ENCODE measurements at places on chromosomes 12 and 14.

DNA sequence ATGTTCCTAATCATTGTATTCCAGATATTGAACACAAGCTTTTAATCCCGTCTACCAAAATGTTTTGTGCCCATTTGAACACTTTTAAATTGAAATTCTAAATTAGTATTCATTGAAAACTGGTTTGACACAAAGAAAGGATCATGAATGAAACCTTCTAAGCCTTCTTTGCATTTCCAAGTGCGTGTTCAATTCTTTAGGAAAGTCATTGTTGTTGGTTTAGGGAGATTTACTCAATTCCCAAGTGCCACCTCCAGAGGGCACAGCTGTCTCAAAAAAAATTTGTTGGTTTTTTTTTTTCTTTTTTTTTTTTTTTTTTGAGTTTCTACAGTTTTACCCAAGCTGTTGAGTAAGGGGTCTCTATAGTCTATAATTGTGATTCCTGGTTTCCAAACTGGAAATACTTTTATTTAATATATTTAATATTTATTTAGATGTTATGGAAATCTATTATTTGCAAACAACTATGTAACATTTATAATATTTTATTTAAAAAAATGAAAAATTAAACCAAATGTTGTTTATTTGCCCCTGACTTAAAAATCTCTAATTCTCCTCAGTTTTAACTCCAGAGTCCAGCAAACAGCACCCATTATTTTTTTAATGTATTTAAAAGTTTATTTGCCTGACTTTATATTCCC lies 79.9 kb downstream of the NEDD1 start:
- peak; percentile 33 for DNase-seq

GRCh38 chr12:119544765-119545625 lies 48.6 kb upstream of the TMEM233 start:
- DNase-seq = peak; percentile 16

DNA sequence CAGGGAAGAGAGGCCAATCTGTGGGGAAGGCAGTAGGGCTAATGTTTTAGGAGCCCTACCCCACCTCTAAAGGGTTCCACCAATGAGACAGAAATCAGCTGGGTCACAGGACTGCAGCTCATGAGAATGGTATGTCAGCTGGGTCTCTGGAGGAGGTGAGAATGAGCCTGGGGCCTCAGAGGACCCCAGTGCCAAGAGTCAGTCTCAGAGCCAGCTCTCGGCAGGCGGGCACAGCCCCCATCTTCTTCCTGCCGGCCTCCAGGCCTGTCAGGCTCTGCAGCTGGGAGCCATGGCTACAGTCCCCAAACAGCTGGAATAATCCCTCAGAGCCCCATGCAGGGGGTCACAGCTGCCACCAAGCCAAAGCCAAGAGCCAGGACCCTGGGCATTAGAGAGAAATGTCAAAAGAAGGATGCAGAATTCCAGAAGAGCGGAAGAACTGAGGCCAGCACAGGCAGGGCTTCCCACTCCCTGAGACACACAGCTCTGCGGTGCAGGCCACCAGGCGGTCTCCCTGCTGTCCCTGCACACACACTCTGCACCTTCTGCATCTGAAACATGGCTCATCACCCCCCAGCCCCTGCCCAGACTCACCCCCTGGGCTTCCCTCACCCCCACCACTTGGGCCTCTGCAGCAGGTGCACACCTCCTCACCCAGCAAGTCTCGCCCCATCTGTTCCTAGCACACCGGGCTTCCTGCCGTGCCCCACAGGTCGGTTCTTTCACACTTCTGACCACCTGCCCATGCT lies 26.0 kb downstream of the ITPK1 start:
- no peak for DNase-seq

DNA sequence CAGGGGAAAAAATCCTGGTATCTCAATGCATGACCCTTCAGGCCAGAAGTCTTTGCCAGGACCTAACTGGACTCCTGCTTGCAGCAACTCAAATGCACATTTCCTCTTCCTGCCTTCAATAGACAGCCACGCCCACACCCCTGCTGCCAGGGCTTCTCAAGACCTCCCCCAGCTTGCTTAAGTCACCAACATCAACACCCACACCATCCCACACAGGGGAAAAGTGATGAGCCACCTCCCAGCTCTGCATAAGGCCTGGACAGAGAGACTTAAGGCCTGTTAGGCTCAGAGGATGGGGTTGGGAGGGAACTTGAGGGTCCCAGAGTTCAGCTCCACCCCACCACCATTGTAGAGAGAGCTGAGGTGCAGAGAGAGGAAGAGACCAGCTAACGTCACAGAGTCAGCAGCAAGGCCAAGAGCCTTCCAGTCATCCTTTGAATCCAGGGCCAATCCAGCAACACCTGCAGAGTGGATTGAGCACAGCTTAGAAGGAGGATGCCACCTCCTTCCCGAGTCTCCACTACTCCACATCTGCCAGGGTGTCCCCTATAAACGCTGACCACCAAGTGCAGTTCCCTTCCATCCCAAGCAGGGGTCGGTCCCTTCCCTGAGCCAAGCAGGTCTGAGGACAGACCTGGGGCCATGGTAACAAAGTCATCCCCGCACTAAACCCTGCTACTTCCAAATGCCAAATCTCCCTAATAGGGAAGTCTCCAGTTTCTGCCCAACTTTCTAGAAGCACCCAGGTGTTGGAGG lies 50.0 kb downstream of the KDM2B start:
- DNase-seq = no peak

Measured in NCI-H526 treated with DMSO at 0.1 percent for 48 hours (cell line).